Foreskin fibroblast (primary cell): ENCODE measurements at places on chromosomes 5 and 9.

DNA sequence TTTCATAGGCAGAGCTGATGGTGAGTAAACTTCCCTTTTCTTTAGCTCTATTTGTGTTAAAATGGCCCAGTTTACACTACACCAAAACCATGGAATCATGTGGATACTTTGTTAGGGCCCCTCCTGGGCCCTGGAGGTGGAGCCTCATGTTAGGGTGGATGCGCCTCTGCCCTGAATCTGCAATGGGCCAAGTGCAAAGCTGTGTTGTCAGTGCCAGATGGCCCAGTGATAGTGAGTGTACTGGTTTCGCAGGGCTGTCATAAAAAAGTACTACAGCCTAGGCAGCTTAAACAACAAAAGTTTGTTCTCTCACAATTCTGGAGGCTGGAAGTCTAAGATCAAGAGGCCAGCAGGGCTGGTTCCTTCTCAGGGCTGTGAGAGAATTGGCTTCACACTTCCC lies 64.8 kb downstream of the HSPA4 start:
- no peak for DNase-seq

DNA sequence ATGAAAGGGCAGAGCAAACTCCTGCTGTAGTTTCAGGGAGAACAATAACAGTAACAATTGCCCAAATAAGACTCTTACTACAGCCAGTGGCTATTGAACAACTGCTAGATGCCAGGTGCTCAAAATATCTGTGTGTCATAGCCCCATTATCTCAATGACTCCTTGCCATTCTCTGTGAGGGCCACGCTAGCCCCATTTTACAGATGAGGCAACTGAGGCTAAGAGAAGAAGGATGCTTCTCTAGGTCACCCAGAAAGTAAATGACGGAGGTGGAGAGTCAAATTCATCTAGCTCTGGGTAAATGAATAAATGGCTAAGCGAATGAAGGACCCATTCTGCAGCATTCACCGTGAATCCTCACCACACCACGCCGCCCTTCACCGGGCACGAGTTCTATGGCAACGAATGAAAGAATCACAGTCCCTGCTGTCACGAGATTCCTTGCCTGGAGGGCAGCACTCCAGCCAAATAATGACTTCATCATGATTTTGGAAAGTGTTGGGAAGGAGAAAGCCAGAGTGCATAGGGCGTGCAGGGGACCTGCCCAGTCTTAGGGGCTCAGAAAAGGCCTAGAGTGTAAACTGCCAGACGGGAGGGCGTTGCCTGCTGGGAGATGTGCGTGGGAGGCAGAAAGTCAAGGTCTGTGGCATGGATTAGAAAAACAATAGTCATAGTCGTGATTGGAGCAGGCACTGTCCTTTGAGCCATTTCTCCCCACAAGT lies 147.2 kb downstream of the C9orf50 start:
- DNase-seq = peak; percentile 81

DNA sequence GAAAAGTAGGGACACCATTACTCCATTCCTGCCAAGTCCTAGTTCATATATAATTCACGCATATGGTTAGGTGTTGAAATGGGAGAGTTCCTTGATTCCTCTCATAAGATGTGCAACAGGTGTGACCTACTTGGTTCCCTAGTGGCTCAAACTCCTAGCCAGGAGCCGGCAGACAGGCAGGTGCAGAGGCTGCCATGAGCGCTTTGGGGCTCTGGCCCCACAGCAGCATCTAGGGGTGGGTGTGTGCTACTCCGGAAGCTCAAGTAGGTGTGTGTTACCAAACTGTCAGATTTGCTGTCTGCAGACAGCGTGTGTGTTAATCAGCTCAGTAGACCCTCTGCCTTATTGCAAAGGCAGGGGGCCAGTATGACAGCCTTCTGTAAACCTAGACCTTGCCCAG lies 1652.4 kb upstream of the ACO1 start:
- DNase-seq = no peak

GRCh38 chr5:76529464-76530344 lies 93.5 kb downstream of the F2RL2 start:
- no peak for DNase-seq

DNA sequence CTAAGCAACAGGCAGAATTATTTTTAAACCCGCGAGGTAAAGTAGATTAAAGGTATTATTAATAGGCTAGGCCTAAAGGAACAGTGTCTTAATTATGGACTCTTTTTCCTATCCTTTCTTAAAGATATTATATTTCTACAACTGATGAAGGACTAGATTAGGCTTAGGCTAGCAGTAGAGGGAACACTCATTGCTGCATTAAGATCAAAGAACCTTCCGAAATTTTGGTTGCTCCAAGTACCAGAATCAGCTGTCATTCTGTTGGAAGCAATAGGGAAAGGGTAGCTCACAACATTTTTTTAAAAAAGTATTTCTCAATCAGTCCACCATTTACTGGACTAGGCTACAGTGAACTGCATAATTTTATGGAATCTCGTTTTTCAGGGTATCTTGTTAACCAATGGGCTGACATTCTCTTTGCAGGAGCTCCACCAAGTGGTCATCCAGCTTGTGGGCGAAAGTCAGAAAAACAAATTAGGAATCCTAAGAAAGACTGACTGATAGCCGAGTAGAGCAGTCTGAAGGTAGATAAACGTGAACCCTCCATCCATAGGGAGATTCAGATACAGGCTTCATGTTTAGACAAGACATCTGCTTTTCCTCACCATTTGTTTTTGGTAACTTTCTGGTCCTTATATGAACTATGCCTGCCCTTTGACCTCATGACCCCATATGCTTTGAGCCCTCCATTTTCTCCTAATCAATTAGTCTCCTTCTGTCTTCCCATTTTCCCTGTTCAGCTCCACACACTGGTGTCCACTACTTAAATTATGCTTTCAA lies 103.6 kb upstream of the CHD1 start:
- DNase-seq = peak; percentile 74

GRCh38 chr5:115291397-115291796 lies 5.1 kb downstream of the CCDC112 start:
- no peak for DNase-seq

- no peak for DNase-seq
Measured at GRCh38 chr9:136606687-136607333, 55.9 kb upstream of the EGFL7 start.

DNA sequence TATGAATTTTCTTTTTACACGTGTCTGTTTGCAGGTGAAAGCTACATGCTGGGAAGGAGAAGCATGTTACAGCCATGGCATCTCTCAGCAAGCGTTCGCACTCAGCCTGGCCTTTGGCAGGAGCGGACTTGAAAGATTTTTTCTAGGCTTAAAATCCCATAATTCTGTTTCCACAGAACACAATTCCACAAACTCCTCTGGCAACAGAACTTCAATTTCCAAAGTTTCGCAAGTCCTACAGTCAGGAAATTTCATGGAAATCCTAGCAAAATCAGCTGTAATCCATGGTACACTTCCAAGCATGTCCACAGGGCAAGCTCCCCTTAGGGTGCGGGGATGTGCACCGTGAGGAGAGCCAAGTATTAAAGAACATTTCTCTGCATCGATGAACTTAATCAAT lies 35.9 kb downstream of the SUB1 start:
- no peak for DNase-seq

GRCh38 chr5:135546912-135547311 lies 11.1 kb upstream of the NEUROG1 start:
- DNase-seq = no peak

DNA sequence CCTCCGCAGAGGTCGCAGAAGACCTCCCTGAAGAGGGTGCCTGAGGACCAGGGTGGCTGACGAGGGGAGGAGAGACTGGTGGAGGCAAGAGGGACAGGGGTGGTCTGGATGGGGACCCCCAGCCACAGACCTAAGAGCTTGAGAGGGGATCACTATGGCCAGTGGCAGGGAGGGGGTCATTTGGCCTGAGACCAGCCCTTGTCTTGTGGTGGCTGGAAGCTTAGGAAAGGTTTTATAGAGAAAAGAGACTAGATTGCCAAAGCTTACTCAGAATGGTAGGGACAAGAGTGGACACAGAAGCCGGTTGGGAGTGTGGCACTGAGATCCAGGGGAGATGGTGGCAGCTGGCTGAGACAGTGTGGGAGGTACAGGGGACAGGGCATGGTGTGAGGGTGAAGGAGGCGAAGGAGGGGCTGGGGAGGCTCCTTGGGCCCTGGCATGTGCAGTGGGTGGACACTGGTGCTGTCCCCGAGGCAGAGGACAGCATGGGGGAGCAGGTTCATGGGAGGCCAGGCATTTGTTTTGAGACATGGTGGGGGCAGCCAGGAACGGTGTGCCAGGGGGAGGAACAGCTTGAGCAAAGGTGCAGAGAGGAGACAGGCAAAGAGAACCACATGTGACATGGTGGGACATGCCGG lies 123.0 kb downstream of the C9orf50 start:
- peak; percentile 13 for DNase-seq

DNA sequence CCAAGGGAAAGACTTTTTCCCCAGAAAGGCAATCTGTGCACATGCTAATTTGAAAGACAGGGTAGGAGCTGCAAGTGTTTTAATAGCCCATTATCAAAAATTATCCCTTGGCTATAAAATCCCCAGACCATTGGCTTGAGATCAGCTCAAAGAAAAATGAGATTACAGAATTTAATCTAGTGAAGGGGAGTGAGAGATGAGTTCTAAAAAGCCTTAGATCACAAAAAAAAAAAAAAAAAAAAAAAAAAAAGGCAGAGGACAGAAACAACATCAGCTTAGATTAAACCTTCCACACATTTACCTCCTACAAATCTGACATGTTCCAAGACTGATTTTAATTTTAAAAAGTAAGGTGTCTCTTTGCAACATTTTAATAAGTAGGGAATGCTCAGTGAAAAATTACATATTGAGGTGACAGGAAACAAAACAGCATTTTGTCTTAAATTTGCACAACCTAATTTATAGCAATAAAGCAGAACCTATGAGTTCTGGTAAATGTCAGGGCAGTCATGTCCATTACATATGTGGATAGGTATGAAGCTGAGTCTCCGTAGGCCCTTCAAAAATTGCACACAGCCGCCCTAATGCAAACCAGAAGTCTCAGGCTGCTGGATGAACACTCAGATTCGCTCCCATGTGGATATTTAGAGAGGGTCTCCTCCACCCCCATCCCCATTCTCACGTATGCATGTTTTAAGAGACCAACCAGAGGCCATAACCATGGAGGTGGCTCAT lies 43.4 kb downstream of the NFIB start:
- peak; percentile 52 for DNase-seq

DNA sequence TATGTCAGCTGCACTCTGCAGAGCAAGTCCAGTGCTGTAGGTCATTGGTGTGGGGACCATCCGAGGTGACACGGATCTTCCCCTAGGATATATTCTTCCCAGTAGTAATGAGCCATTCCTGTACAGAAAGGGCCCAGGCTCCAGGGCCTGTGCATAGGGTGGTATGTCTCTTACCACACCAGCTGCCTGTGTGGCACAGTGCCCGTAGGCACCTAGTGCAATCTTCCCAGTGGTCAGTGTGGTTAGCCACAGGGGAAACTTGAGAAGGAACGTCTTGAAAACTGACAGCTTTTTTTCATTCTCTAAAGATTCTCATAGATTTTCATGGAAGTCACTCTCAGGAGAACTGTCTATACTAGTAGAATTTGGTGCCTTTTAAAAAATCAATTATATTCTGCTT lies 39.8 kb downstream of the CYSTM1 start:
- DNase-seq = peak; percentile 75

- no peak for DNase-seq
Measured at GRCh38 chr5:102554728-102555127, 55.9 kb upstream of the SLCO6A1 start.

DNA sequence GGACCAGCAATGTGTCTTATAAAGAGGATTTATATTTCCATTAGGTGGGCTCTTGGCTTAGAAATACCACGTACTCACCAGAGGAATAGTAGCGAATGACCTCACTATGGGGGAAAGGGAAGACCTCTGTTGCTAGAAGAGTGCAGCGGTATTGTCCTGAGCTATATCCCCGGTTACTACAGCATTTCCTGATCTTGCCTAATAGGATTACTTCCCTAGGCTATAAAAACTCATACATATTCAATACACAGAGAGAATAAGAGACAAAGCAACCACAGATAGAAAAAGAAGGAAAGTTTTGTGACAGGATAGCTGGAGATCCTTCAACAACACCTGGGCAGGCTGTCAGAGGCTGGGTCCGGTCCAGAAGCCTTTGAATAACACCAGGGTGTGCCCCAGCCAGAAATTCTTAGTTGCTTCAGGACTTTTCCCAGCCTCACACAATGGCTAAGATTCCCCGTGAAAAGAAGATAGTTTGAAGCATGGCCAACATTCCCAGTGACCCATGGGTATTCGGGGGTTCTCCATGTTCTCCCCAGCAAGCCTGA lies 85.4 kb downstream of the TRIM36 start:
- no peak for DNase-seq

DNA sequence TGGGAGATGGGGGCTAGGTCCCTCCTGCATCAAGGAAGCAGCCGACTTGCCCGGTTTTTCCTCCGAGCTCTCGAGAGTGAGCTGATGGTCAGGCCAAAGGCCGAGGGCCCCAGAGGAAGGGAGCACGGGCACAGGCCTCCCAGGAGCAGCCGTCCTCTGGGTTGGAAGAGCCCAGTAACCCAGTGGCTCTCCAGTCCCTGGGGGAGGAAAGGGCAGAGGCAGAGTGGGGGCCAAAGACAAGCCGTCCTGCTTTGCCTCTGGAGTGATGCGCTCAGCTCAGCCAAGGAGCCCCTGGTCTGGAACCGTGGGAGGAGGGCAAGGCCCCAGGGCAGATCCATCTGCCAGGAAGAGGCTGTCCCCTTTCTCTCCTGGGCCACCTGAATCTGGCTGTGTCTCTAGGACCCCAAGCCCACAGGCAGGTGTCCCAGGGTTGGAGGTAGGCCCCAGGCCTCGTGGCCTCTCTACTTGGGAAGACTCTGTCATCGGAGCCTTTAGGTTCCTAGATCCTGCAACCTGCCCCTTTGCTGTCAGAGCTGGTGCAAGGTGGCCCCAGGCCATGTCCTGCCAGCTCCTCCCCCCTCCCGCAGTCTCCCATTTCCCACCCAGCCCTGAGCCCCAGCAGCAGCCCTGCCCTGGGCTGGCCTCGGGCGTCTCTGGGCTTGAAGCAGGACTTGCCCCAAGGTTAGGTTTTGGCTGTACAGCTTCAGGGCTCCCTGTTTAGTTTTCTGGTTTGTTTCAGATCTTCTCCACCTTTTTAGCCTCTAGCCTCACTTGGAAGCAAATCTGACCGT lies 224.1 kb downstream of the CACNA1B start:
- DNase-seq = no peak

DNA sequence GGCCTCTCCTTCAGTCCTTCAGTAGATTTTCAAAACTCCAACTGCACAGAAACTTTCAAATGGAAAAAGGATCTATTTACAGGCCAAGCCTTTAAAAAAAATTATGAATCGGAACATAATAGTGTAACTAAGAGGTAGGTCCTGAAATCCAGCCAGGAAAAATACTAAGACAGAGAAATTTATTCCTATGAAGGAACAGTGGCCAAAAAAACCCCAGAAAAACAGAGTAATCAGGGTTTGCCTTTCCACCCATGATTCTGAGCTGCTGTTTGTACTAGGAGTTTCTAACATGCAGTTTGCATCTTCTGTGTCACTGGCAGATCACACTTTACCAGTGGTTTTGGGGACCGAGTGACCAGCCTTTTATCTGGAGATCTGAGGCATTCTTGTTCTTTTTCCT lies 93.1 kb upstream of the TMED7 start:
- DNase-seq = no peak

GRCh38 chr5:64854855-64855254 lies 86.1 kb downstream of the CWC27 start:
- no peak for DNase-seq

- DNase-seq = peak; percentile 21
Measured at GRCh38 chr9:1604942-1605560, 410.1 kb upstream of the SMARCA2 start.

GRCh38 chr5:78586251-78586650 lies 62.3 kb downstream of the LHFPL2 start:
- DNase-seq = peak; percentile 97

- DNase-seq = no peak
Measured at GRCh38 chr5:152638996-152639552, 234.0 kb upstream of the NMUR2 start.

GRCh38 chr5:142684508-142685041 lies 1.3 kb downstream of the FGF1 start:
- DNase-seq = no peak
